Bronchial epithelial cell (primary cell): ENCODE measurements at places on chromosomes 2 and 18. TPM values are rescaled to one million over a fixed set of nuclear protein-coding genes. Genes with fewer than 3 reads are reported as not detected.

DNA sequence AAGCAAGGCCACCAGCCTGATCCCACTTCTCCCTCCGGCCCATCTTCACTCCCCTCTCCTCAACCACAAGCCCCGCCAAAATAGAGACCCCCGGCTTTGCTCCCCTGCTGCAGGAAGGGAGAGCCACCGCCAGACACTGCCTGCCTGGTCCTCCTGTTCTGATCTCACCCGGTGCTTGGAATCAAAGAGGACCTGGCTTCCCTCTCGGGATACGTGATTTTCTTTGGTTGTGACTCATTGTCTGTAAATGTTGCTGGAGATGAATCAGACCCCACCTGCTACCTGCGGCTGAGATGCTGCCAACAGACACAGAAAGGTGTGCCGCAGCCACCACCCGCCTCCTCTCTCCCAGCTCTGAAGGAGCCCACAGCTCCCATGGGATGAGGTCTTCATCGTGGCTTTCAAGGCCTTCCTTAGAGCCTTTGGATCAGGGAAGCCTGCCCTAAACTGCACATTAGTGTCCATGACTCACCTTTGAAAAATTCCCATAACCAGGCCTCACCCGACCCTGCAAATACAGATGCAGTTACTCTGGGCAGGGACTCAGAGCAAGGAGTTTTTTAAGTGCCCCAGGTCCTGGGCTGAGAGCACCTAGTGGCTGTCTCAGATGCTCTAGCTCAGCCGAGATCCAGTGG lies 79.4 kb upstream of the ZNF532 start:
- DNase-seq, result peak; percentile 99

IL18R1 gene
- total RNA-seq, result 5.3 and 11.5 TPM in 2 replicates

DNA sequence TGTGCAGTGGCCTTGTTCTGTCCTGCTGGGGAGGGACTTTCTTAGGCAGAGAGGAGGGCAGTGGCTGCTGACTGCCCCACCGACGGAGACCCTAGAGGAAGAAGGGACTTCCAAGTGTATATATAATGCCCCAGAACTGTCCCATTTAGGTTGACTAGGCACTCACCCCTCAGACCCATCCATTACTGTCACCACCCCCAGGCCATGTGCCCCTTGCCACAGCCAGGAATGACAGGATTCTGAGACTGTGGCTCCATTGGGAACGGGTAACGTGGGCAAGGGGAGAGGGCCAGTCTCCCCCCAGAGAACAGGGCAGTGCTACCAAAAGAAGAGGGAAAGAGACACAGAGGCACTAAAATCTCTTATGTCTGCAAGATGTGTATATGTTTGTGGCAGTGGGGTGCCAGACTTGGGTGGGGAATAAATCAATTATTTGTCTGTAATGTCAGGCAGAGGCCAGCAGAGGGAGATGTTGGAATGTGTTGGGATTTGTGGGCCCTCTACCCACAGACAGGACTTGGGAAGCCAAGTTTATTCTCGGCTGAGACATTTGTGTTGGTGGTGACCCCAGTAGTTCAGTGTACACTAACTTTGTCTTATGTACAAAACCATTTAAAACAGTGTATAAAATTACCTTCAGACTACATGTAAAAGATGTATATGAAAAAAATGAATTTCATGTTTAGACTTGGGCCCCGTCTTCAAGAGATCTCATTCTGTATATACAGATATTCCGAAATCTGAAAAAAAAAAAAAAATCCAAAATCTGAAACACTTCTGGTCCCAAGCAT lies 24.0 kb upstream of the TMEM37 start:
- peak; percentile 53 for DNase-seq

DNA sequence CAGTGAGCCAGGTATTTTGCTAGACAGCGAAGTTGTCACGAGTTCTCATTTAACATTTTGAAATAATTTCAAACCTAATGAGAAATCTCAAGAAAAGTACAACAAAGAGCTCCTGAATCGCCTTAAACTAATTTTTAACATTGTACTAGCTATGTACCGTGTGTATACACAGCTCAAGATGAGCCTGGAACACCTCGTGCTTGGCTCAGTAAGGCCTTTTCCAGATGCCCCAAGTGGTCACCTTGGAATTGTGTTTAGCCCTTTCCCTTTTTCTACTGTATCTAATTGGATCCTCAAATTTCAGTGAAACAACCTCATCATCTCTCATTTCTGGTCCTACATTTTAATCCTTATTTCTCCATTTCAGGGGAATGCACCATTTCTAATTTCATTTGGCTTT lies 7.2 kb downstream of the PTPN4 start:
- no peak for DNase-seq
